Large intestine (tissue), 12 donors: ENCODE measurements at places on chromosomes 5 and 9.

DNA sequence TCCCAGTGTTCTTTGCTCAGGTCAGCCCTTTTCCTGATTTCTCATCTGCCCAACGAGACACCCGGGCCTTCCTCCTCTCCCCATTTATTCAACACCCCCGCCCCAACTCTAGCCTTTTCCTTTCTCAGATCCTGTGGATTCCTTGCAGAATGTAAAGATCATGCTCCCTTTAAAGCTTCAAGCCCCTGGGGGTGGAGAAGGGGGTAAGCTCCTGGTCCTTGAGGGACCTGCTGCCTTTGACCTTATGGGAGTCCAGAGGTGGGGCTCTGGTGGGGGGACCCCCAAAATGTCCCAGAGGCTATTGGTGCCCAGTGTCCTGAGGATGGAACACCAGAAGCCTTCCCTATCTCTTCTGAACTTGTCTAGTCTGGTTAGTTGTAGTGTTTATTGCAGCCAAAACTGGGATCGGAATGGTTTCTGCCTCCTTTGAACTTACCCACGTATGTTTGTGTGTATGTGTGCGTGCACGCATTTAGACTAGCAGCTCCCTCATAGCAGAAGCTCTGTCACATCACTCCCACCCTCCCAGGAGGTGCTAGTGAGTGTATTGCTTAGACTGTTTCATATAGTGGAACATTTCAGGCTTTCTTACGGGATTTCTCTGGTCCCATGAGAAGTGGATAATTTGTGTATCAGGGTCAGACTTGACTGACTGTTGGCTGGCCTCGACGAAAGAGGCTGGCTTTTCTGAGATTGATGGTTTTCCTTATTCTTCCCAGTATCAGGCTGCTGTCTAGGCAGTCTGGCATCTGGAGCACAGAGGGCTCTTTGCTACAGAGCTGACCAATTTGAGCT lies 1.1 kb downstream of the GALNT10 start:
- DNase-seq, result no peak

DNA sequence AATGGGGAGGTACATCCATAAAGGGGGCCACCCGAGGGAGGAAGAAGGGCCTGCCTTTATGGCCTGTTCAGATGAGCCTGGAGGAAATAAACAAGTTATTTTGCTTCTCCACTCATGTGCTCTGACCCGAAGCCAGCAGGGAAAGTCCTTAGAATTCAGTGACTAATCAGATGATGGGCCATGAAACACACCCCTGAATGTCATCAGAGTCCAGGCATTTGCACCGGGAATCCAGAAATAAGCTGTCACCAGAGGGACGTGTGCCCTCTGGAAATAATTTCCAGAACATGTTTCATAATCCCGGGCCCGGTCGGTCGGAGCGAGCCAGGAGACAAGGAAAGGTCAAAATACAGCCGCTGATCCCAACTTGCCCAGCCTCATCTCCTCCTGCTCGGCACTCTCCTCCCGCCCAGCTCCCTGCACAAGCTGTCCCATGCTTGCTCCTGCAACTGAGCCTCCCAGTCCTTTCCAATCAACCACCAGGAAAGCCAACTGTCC lies 73.6 kb upstream of the ZNF622 start:
- DNase-seq, result peak; percentile 93

DNA sequence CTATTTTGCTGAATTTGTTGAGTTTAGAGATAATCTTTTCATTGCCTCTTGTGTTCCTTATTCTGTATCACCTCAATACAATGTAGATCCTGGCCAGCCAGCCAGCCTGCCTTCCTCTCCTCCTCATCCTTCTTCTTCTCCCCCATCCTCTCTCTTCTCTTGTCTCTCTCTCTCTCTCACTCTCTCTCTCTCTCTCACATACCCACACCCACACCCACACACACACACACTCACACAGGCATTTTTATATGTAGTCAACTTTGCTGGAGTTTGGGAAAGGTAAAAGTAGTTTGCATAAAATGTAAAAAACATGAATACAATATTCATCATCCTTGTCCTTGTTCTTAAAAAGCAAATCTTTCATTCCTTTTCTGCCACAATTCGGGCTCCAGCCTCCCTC lies 60.5 kb downstream of the ZFAND5 start:
- no peak for DNase-seq

- DNase-seq, result no peak
Measured at GRCh38 chr9:80485420-80486250, 913.9 kb downstream of the TLE4 start.

DNA sequence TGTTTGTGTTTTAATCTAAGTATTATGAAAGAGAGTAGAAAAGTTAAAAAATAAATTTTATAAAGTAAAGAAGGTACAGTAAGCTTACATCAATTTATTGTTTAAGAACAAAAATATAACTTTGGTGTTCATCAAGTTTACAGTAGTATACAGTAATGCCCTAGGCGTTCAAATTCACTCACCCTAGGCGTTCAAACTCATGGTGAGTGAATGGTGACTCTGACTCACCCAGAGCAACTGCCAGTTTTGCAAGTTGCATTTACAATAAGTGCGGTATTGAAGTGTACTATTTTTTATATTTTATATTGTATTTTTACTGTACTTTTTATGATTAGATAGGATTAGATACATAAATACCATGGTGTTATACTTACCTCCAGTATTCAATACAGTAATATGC lies 421.3 kb downstream of the CDH12 start:
- DNase-seq, result no peak

GRCh38 chr9:134623258-134624066 lies 18.1 kb upstream of the COL5A1 start:
- DNase-seq, result no peak

- no peak for DNase-seq
Measured at GRCh38 chr9:101578378-101578777, 16.4 kb downstream of the PPP3R2 start.

GRCh38 chr9:76729116-76729515 lies 35.1 kb upstream of the PCA3 start:
- DNase-seq, result no peak

DNA sequence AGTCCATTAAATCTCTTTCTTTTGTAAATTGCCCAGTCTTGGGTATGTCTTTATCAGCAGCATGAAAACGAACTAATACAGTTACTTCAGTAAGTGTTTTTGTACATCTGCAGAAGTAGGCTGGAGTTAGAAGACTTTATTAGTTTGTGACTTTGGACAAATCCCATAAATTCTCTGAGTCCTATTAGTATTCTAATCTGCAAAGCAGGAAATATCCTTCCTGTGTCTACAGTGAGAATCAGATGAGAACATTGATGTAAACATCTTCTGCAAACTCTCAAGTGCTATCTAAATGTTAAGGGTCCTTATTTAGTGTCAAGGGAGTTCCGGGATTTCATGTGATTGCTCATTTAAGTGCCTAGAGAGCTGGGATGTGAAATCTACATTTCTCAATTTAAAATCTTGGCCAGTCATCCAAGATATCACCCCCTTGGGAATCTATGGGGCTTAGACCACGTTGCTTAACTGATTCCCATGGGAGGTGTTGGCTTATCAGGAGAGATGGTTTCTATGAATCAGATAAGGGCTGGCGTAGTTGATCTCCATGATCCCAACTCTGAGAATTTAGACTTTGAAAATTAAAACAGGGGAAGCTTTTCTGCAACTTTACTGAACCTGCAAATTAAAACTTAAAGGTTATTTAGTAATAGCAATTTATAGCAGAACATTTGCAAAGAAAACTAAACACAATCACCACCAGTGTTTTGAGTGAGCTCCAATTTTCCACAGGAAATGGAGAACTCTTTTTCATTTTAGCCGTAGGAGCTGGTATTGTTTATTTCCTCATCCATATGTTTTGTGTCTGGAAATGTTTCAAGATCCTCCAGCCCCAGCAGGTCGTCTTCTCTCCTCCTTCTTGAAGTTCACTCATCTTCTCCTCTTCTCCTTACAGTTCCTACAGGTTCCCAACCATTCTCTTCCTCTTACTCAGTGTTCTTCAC lies 241.6 kb upstream of the CD180 start:
- DNase-seq, result no peak
